Stimulated activated CD4-positive, alpha-beta T cell treated with anti-CD3 and anti-CD28 coated beads, Interleukin-15, amount 100 ng/mL, for 1 hour (primary cell): ENCODE measurements at places on chromosomes 16 and 17.

DNA sequence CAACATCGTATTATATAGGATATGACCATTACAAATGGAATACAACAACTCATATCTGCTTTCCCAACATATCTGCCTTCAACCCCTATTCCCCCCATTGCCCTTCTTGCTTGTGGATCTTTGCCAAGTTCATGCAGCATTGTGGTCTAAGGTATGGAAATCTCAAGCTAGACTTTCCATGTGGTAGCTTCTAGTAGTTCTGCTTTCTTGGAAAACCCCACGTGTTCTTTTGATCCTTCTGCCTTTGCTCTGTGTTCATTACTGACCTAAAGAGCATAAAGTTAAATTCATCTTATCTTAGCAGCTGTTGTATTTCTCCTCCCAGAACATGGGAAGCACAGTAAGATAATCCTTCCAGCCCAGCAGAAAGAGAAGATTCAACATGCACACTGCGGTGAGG is 202.0 kb upstream of the SALL1 start:
- no peak for DNase-seq

- DNase-seq = no peak
These were observed 648.1 kb downstream of the TOX3 start for GRCh38 chr16:51898872-51899271.

- no peak for DNase-seq
These were observed 35.3 kb downstream of the KATNIP start for GRCh38 chr16:27585200-27585599.

DNA sequence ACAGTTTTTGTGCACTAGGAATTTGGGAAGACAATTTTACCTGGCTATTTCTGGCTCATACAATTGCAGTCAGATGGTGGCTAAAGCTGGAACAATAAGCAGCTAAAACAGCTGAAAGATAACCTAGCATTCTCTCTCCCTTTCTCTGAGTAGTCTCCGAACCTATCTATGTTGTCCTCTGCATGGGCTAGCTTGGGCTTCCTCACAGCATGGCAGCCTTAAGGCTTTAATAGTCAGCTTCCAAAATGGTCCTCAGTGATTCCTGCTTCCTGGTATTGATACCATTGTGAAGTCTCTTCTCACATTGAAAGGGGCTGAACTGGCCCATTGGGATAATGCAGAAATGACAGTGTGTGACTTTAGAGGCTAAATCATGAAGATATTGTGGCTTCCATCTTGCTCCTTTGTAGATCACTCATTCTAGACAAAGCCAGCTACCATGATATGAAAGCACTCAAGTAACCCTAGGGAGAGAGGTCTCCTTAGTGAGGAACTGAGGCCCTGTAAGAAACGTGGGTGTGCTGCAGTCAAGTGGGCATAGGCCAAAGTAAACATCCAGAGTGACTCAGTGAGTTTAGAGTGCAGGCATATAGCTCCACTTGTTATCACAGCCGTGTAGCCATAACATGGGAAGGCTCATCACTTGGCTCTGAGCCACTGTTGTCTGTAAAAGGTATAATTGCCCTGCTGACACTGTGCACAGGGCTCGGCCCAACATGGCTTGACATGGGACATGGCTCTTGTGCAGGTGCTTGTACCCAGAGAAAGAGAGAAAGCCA is 5.5 kb upstream of the VKORC1 start:
- no peak for DNase-seq

DNA sequence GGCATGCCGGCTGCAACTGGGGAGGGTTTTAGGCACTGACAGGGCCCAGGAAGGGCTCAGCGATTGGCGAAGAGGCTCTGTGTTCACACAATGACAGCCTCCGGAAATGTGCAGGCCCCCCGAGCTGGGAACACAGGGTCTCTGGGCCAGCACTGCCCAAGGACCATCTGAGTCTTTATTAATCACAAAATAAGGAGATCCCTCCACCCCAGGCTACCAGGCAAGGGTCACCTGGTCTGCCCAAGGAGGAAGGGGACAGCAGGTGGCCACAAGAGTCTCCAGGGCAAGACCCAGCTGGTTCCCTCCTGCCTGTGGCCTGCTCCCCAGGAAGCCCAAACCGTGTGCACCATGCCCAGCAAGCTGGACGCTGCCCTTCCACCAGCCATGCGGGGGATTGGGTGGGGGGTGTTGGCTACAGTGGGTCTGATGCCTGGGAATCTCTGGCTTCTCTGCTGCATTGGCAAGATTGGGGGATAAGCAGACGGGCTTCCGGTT is 52.1 kb upstream of the TNRC6C start:
- no peak for DNase-seq

- no peak for DNase-seq
These were observed 52.7 kb upstream of the CIBAR2 start for GRCh38 chr16:85164838-85165516.

DNA sequence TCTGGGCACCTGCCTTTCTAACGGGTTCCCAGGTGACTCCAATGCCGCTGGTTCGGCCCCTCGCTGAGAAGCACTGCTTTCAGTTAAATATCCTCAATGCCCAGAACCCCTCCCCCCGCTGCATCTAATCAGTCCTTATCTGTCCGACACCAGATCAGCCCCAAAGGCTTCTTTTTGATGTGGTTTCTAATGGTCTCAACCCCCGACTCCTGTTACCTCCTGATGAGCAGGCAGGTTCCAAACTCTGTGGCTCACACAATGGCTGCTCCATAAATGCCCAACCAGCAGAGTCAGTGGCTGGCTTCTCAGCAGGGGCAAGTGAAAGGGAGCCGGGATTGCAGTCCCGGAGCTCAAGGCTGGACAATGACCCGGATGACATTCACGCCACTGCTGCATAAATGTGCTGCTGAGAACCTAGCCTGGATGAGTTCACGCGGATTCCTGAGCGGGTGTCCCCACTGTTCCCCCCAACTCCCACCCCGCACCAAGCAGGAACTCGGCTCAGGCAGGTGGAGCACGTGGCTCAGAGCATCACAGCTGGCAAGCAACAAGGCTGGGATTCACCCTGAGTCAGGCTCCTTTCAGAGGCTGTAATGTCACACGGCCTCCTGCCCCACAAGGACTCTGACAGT is 1.0 kb upstream of the SLC38A8 start:
- DNase-seq = no peak

DNA sequence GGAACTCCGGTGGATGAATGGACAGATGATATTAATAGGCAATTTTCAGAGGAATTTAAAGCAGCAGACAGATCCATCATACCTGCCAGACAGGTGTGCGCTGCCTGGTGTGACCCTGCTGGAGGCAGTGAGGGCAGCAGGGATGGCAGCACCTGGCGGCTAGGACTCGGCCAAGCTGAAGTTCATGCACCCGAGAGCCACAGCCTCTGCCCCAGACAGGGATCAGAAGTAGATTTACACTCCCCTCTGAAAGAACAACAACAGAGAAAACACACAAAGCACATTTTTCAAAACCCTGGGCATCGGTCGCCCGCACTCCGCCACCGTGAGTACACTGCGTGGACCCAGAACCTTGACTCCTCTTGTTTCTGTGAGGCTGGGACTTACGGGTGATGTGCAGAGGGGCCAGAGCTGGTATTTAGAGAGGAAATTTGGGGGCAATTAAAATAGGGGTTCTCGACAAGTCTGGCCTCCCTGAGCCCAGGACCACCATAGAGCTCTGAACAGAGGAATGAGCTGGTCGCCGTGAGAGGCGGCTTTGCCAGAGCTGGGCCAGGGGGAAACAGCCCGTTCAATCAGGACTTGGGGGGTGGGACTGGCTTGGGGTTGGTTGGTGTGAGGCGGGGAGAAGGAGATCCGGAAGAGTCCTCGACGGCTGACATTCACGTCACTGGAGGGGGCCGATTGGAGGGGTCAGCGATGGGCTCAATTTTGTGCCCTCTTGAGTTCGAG is 101.0 kb downstream of the METRNL start:
- DNase-seq = no peak

DNA sequence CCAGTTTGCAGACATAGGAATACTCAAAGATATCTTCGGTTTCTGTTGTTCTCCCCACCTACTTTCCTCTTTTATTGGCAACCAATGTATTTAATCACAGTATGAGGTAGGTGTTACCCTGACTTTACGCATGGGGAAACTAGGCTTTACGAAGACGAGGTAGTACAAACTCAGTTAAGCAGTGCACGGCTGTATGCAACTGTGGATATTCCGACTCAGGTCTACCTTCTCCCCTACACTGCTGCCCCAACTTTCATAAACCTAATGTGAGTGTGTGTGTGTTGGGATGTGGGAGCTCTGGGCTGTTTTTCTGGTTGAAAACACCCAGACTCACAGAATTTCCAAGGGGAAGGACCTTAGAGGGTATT is 1.2 kb upstream of the GPT2 start:
- DNase-seq = no peak

GRCh38 chr17:57481910-57482391 is 225.6 kb downstream of the MSI2 start:
- DNase-seq = no peak

DNA sequence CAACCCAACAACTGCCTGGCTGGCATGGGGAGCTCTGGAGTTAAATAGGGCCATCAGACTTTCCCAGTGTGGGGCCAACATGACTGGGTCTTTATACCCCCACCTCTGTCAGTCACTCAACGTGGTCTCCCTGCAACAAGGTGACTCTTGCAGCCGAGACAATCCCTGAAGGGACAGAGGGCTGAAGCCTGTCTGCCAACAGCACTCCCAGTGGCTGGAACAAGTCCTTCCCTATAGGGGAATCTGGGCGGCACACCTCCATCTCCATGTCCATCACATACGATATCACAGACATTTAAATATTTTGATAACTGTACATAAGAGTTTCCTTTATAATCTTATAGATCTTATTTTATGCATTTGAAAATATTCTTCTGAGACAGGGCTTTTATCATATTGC is 4.8 kb upstream of the MAPT start:
- no peak for DNase-seq

DNA sequence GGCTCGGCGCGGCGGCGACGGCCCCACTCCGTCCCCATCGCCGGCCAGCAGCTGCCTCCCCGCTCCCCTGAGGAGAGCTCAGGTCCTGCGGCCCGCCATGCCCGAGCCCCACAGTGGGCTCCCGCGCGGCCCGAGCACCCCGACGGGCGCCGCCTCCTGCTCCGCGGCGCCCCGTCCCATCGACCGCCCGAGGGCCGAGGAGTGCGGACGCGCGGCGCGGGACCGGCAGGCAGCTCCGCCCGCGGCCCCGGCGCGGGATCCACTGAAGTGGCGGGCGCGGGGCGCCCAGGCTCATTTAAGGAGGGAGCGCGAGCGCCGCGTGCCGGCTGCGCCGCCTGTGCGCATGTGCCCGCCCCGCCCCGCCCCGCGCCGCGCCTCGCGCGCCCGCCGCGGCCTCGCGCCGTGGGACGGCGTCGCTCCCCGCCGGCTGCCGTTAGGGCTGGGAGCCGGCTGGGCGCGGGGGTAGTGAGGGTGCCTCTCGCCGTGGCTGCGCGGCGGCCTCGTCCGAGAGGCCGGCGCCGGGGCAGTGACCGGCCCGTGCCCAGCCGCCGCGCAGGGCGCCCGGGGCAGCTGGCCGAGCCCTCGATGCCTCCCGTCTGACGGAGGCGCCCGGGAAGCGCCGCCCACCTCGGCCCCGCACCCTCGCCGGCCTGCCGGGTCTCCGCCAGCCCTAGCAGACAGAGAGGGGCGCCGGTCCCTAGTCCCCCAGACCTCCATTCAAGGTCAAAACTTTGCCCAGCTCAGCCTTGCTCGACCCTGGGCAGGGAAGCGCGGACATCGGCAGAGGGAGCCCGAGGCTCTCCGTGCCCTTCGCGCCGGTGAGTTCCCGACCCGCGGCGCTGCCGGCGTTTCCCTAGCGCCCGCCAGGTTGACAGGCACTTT is at the start of gene NETO2:
Gene NETO2, minus strand, starts transcription at position 269 of the 882 bp plus-strand sequence. CDS start 333 bp downstream, outside the sequence.
- DNase-seq = peak; percentile 19

- DNase-seq = no peak
These were observed 10.3 kb upstream of the TVP23A start for GRCh38 chr16:10828851-10829366.

GRCh38 chr17:45677770-45678169 is 106.3 kb upstream of the CRHR1 start:
- no peak for DNase-seq

DNA sequence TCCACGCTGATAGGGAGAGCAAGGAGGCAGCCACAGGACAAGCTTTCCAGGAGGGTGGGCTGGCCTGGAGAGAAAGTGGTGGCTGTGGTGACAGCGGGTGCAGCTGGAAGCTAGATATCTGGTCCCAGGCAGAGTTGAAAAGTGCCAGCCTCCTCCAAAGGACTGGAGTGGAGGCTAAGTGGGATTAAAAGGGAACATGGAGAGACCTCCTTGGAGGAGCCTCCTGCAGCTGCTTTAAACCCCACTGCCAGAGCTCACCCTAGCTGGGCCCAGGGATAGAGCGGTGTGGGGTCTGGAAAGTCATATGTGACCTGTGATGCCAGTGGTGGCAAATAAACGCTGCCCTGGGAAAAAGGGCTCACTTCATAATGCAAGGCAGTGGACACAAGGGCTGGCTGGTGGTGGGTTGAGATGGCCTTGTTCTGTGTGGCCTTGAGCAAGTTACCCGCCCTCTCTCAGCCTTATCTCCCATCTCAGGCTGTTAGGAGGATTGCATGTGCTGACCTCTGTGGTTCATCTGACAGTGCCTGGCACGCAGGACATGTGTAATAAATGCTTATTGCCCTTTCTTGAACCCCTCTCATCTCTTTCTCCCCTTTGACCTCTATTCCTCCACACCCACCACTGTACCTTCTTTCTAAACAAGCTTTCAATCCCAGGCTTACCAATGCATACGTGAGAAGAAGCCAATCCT is 61.0 kb upstream of the LGALS9 start:
- no peak for DNase-seq

DNA sequence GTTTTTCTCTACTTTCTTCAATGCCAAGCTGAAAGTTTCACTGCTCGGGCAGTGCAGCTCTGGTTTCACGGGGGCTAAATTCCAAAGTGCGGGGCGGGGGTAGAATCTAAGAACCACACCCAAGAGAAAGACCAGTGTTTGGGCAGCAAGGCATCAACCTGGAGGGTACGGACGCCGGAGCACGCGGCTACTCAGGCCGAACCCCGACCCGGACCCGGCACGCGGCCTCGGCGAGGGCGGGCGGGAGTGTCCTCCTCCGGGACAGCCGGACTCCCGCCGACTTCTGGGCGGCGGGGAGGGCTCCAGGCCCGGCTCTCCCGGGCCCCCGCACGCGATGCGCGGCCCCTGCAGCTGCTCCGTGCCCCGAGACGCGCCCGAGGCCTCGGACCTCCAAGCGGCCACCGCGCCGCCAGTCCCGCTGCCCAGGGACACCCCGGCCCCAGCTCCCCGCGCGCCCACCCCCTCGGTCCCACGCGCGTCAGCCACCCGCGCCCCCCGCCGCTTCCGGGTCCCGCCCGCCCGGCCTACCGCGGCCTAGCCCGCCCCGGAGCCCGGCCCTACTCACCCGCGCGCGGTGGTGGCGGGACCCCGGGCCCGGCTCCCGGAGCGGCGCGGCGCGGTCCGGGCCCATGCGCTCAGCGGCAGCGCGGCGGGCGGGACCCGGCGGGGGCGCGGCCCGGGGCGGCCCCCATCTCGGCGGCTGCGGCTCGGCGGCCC is 561 bp downstream of the AXIN1 start:
- peak; percentile 22 for DNase-seq

- DNase-seq = no peak
These were observed 193.5 kb downstream of the WWOX start for GRCh38 chr16:78292844-78293380.

GRCh38 chr16:1770328-1771187 is 785 bp downstream of the NME3 start:
- DNase-seq = peak; percentile 57
